ENCODE measurements at places on chromosomes 12 and 14.
A peak's percentile ranks its signal among the peaks of the same experiment; 100 is the strongest.

DNA sequence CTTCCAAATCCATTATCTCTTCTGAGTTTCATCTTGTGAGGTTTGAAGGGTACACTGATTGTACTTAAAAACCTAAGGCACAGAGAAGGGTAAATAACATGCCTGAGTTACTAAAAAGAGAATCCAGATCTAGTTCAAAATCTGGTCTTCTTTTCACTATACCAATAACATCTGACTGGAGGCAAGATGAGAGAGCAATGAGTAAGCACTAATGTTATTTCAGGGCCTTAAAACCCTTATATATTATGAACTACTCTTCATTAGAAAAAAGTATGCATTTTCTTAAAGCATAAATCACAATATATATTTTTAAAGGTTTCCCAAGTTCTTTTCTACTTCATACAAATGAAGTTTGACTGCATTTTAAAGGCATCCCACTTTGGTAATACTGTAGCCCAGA is 60.2 kb downstream of the GXYLT1 start:
- no peak for DNase-seq

GRCh38 chr12:32755654-32756475 is at the start of gene YARS2:
TSS of gene YARS2 (minus strand) at chr12:32755897. CDS start at chr12:32755874, 23 bp downstream.
- peak; percentile 92 for DNase-seq

DNA sequence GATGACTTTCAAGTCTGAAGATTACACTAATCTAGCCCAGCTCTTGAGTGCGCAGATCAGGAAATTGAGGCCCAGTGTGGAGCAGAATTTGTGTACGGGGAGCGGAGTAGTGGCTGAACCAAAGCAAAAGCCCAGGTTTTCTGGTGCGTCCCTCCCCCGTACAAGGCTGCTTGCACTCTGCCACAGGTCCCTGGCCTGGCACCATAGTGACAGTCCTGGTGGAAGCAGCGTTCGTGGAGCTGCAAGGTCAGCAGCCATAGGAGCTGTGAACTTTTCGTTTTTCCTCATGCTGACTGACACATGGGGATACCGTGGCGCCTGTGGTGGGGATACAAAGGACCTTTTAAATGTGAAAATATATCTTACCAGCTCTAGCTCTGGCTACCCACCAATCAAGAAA is 1.7 kb downstream of the EVL start:
- no peak for DNase-seq

GRCh38 chr12:116996621-116997020 is 85.9 kb downstream of the FBXW8 start:
- no peak for DNase-seq

GRCh38 chr12:71071536-71072097 is 86.2 kb downstream of the TSPAN8 start:
- DNase-seq: no peak

DNA sequence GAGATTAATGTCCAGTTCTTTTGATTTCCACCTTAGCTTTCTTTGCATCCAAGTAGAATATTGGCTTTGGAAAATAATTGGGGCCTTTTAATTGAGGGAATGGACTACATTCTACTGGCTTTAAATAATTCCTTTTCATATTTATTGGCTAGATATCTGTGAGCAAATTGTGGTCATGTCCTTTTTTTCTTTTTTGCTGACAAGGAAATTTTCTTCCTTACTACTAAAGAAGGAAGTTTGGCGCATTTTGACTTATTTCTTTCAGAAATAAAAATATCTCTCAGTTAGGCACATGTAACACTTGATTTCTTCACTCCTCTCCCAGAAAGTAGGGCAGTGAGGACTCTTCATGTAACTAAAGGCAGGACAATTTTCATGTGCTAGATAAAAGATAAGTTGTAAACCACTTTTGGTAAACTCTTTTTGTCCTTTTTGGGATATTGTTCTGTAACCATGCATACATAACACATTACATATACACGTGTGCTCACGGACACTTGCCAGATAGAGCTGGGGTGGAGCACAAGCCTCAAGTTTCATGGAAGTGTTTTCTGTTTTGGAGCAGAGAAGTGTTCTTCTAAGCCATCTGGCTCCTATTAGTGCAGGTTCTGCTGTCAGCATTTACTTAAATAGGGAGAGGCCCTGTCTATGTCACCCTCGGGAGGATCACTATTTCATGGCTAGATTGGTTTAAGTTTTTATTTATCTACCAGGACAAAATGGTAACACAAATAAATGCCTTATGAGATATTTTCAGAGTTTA is 85.1 kb upstream of the LRIG3 start:
- DNase-seq: no peak

DNA sequence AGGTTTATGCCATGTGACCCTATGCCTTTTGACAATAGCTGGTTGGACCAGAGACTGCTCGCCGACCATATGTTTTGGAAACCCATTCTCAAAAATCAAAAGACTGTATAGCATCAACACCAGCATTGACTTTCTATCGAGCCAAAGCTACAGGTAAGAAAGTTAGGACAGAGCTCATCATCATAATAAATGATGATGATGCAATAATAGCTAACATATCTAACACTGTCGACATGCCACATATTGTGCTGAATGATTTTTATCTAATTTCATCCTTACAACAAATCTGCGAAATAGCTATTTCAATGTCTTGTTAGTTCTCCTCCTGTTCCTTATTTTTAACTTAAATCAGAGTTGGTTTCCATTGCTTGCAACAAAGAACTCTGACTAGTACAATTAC is 102.9 kb downstream of the EGLN3 start:
- no peak for DNase-seq

DNA sequence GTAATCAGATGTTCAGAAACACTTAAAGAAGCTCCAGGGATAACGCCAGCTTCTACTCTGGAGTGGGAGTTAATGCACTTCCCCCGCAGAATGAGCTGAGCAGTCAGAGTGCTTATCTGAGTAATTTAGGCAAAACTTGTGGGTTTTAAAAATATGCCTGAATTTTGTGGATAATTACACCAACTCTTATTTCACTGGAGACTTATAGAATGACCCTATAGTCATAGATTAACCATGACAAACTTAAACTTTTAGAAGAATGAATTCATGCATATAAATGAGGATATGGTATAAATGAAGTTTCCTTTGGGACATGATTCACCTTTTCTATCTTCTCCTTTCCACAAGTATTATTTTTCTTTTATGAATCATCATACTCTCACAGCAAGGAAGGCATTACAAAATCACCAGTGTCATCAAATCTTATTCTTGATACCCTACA is 241.1 kb upstream of the FBXO33 start:
- no peak for DNase-seq

GRCh38 chr12:93134175-93134890 is 205.2 kb upstream of the EEA1 start:
- DNase-seq: no peak

DNA sequence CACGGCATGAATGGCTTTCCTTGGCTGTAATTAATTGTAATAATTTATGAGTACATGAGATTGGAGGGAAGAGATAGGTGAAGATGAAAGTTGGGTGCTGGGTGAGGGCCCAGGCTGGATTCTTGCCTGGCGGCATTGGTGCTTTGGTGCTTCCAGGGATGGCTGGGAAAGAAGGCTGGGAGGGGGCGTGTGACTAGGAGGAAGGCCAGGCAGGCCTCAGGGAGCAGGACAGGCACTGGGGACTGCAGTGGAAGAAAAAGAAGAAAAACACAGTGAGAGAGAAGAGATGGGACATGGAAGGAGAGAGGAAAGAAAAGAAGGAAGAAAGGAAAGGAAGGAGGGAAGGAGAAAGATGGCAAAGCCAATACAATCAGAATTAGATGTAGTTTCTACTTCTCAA is 3.7 kb downstream of the HOXC9 start:
- DNase-seq: no peak

- peak; percentile 93 for DNase-seq
Observed at GRCh38 chr12:46382964-46383653, 10.5 kb upstream of the SLC38A2 start.

DNA sequence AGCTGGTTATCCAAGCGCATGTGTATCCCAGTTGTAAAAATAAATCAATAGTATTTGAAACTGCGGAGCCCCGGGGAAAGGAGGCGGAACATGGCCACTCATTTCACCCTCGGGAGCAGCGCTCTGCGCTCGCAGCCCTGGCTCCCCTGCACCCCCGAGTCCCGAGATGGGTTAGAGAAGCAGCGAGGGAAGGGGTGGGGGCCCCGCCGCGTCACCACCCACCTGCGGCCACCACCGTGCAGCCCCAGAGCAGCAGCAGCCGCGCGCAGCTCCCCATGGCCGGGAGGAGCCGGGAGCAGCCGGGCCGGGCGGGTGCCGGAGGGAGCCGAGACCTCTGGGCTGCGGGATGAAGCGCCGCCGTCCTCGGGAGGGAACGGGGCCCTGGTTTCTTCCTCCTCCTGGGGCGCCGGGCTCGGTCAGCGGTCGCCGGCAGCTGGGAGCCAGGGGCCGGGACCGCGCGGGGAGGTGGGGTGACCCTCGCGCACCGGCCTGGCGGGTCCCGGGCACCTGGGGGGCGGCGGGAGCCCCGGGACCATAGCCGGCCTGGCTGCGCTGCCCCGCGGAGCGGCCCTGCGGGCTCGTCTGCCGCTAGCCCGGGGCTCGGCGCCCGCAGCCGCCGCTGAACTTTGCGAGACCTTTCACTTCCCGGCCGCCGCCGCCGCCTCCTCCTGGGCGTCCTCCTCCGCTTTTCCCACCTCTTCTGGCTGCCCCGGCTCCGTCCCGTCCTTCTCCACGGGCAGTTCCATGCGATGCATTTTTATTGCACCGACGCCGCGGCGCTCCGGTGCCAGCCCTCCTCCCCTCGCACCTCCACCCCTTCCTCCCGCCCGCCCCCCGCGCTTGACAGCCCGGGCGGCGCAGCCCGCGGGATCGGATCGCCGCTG is at the start of gene NTN4:
TSS of gene NTN4 (minus strand) at position 732 of the 884 bp plus-strand sequence. CDS start at position 277, 455 bp downstream.
- DNase-seq: no peak

DNA sequence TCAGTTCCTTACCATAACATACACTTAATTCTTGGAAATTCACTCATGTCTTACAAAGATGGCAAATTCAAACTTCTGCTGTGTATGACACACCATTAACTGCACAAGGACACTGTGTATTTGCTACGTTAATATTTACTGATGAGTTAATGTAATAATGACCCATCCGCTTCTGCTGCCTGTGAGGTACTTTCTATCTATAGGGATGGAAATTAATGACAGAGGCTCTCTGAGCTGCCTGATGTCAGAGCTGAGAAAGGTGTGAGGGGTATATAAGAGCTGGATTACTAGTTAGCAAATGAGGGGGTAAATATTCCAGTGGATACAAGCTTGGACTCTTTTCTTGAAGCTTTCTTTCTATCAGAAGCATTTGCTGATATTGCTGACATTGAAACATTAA is at the start of gene IAPP:
TSS of gene IAPP (plus strand) at position 301 of the 400 bp plus-strand sequence. CDS start 450 bp downstream, outside the sequence.
- no peak for DNase-seq

- no peak for DNase-seq
Observed at GRCh38 chr12:102966200-102966863, 8.9 kb downstream of the ASCL1 start.

DNA sequence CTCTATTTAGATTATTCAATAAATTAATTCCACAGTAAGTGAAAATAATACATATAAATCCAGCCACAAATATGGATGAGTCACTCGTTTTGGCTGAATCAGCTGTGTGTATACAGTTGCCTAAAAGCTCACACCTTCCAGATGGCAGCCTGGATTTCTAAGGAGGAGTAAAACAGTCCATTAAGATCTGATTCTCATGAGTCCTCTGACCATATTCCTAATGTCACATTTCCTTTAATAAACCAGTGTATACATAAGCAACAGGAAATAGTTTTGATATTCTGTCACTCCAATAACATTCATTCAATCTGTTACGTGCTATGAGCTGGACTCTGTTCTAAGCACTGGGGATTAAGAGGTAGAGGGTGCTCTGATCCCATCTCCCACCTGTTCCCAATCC is 21.8 kb downstream of the MDM1 start:
- no peak for DNase-seq

- no peak for DNase-seq
Observed at GRCh38 chr12:120763250-120763649, 37.6 kb downstream of the ACADS start.

DNA sequence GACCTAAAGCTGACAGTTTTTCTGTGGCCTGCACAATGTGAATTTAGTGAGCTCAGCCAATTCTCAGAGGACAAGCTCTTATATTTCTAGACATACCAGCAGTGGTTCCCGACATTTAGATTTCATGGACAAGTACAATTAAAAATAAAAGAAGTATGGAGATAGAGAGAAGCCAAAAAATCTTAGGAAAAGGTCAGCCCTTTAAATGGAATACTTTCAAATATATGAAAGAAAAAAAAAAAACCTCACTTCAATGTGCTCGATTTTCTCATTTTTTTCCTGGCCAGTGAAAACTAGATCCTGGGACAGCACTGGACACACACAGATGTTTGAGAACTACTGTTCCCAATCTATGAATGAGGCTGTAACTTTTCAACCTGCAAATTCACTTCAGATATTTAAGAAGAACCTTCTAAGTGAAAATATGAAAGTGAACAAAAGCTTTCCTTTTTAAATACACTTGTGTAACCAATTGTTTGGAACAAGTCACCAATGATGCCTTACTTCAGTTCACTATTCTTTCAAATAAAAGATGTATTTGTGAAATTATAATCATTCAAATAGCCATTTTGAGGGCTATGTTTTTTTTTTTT is 109.4 kb downstream of the SLC38A1 start:
- DNase-seq: no peak

DNA sequence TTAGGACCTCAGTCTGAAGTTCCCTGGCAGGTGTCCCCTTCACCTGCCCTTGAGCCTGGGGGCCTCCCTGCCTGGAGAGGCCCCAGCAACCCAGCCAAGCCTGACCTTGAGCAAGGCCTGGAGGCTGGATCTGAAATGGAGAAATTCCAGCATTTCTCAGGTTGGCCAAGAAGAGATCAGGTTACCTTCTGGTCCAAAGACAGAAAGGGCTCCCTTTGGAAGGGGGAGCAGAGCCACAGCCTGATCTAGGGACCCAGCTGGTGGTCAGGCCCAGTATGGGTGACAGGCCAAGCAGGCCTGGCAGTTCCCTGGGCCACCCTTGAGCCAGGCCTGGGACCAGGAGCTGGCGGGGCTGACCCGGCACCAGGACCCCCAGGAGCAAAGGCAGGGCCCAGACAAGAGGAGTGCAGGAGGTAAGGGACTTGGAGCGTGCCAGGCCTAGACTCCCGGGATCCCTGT is 82.8 kb downstream of the TNFAIP2 start:
- no peak for DNase-seq

- no peak for DNase-seq
Observed at GRCh38 chr12:120066341-120066740, 50.2 kb downstream of the RAB35 start.

DNA sequence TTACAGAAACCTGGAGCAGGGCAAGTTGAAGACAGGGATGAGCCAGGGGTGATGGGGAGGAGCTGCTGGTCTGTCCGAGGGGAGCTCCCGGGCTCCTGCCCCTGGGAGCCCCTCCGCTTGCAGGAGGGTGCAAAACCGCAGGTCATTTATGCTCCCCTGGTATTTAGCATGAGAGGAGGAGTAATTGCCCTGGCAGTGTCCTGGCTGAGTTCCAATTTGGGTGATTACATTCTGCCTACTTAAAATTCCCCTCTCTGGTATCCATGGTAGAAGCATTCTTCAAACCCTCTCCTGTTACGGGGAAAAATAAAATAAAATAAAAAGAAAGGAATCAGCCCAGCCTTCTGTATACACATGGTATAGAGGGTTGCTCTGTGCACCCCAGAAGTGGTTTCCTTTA is 61.7 kb upstream of the VRK1 start:
- no peak for DNase-seq
